ENCODE measurements at places on chromosomes 3 and 15.

DNA sequence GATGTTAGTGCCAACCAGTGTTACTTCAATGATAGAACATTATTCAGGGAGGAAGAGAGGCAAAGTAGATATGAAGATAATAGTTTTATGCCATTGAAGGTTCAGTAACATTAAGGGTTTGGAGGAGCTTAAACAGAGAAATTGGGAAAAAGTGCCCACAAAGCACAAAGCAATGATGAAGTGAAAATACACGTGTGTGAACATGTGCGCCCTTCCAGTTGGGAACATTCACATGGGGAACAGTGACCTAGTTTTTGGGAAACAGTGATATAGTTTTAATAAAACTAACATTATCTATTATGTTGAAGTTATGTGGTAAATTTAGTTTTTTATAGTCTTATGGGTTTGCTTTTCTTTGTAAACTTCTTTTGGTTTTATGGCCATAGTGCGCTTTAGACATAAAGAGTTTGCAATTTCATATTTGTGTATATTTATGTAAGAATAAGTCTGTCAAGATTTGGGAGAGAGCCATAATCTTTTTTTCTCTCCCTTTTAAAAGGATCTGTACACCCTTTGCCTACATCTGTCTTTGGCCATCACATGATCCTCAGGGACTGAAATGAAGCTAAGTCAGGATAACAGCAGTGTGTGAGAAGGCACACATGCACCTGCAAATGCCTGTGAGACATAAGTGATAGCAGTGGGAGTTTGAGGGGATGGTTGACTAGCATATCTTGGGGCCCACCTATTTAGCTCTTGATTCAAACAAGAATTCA, 450.3 kb upstream of the THRB start:
- DNase-seq = no peak

DNA sequence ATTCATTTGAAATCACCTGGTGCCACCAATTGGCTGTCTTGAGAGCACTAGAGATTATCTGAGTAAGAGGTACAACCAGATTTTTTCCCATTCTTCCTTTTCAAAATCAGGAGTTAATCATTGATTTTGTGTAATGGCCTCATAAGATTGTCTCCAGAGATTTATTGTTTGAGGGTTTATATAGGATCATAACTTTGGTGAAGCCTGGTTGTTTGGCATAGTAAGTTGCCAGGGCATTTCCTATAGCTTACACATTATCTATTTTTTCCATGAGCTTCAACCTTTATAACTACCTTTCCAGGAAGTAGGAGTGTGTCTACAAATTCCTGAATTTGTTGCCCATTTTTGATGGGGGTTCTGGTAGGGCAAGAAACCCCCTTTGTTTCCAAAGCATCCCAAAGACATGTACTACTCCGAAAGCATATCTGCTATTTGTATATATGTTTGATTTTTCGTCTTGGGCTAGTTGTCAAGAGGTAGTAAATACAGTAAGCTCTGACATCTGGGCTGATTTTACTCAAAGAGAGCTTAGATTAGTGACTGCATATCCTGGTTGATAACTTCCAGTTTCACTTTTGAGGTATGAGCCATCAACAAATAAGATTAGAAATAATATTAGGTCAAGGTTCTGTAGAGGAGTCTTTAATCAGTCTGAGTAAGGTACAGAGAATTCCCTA, 11.7 kb upstream of the PRR23B start:
- DNase-seq = no peak

- DNase-seq = no peak
These were observed 25.1 kb upstream of the GADL1 start for GRCh38 chr3:30919564-30919963.

DNA sequence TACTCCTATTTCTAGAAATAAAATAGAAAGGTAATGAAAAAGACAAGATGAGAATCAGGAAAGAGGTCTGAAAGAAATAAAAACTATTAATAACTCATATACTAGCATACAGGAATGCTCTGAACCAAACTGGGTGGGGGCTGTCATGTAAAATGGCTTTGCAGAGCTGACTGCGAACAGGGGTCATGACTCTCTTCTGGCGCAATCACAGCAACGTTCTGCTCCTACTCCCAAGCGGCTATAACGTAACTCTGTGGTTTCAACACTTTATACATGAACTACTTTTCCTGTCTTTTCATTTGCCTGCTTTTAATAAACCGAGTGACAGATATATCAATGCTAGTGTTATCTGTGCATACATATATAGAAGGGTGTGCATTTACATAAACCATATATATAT, 116.7 kb downstream of the DLG1 start:
- DNase-seq = no peak

GRCh38 chr3:24493746-24494617, 668 bp downstream of the THRB start:
- no peak for DNase-seq

GRCh38 chr15:99492716-99493115, 73.1 kb upstream of the MEF2A start:
- DNase-seq = no peak

DNA sequence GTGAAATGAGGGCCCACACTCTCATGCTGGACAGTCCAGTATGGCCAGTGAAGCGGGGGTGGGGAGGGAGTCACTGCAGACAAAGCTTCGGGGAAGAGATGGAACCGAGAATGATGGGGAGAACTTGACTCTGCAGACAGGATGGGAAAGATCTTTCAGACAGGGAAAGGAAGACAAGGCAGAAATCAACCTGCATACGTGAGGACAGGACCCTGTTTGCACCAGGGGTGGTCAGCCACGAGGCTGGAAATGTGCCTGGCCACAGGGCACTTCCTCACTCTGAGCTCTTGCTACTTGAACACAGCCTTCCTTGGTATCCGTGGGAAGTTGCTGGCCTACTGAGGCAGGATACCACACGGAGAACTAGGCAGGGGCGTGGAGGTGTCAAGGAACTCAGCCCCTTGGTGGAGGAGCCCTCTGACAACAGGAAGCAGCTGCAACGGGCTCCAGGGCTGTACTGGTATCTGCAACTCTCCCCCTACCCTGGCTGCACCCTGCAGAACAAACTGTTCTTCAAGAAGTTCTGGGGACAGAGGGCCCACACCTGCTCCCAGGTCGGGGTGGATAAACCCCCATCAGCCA, 9.3 kb upstream of the SRP14 start:
- DNase-seq = no peak

DNA sequence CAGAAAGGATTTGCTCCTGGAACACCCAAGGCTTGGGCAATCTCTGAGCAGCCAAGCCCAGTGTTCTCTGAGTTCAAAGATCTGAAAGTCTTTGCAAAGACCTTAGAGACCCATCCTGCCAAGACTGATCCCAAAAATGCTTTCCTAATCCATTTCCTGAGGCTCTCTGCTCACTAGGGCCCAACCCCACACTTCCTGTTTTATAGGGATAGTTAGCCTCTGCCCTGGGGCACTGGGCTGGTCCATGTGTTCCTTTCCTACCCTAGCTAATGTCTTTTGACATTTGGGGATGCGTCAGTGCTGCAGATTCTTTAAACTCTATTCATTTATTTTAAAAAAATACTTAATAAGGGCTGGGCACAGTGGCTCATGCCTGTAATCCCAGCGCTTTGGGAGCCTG, 372.7 kb downstream of the ROBO2 start:
- DNase-seq = no peak

- DNase-seq = no peak
These were observed 51.2 kb downstream of the ASB7 start for GRCh38 chr15:100653608-100654007.

DNA sequence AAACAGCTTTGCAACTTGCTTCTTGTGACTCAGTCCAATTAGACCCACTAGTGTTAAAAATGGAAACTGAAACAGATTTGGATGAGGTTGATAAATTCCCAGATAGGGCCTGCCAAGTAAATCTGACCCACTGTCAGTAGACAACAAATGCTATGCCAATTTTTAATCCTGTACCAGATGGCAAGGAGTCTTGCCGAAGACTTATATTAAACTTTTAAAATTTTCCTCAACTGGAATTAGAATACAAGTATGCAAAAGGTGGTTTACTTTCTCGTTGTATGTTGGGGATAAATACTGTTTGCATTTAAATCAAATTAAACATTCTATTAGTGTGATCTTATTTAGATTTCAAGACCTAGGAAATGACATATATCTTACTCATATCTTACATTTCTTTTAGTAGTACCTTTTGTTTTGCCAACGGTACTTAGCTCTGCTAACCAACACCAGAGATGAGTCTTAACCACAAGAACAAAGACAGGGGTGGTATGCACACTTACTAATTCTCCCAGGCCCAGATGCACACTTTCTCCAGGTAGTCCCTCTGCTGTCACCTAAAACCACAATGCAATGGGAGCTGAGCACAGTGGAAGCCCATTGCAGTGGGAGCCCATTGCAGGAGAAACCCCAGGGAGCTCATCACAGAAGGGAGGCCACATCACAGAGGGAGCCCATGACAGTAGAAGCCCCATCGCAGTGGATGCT, 77.8 kb downstream of the WWTR1 start:
- DNase-seq = no peak

DNA sequence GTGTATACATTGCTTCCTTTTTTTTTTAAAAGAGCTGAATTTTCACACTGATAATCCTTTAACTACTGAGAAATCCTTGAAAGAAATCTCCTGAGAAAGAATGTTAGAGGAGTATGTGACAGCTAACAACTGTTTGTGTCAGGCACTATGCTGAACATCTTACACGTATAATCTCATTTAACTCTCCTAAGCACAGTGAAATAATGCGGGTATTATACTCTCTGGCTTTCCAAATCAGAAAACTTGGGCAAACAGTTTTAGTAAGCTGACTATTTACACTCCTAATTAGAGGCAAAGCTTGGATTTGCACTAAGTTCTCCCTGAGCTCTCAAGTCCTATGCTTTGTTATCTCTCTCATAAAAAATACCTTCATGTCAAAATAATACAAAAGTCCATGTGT, 69.3 kb downstream of the SMARCC1 start:
- no peak for DNase-seq

DNA sequence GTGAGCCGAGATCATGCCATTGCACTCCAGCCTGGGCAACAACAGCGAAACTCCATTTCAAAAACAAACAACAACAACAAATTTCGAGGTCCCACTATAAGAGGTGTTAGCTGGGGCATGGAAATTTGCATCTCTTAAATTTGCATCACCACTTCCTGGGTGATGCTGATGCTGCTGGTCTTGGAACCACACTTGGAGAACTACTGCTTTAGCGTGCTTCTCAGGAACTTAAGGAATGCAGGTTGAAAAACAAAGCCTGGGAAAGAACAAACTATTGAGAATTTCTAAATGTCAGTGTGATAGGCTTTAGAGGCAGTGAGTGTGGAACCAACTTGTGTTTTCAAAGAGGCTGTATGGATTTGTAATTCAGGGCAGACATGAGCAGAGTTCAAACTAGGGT, 858.4 kb upstream of the ARPP21 start:
- no peak for DNase-seq

DNA sequence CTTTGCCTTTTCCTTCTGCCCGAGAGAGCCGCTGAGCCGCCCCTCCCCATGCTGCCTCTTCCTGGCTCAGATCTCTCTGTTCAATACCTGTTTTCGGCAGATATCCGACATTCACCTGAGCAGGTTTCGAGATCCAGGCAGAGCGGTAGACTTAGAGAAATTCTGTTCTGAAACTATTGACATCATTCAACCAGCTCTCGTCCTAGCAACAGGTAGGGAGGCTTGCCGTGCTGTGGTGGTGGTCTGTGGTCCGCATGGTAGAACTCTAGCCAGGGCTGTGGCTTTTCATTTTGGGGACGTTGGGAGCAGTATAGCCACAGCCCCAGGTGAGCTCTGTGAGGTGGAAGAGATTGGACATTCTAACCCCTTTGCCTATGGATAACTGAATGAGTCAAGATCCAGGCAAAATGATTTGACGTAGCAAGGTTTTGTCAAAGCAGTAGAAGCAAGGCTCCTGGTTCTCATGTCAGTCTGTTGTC, 810 bp downstream of the TMEM62 start:
- no peak for DNase-seq

- DNase-seq = no peak
These were observed 63.0 kb upstream of the TIMP4 start for GRCh38 chr3:12221663-12222062.

DNA sequence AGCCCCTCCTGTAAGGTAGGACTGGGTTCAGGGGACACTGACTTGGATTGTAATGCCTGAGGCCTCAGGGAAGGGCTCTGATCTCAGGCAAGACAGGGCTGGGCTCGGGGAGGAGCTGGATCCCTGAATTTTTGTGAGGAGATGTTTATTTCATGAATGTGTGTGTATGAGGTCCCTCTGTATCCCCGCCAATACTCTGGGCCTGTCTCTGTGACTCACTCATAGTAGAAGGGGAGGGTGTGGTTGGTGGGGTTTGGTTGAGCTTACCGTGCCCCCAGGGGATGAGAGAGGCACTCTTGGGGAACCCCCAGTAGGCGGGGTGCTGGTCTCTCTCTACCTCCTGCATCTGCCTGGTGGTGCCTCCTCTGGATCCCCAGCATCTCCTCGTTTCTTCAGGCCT, 28.1 kb downstream of the RPSA start:
- no peak for DNase-seq

DNA sequence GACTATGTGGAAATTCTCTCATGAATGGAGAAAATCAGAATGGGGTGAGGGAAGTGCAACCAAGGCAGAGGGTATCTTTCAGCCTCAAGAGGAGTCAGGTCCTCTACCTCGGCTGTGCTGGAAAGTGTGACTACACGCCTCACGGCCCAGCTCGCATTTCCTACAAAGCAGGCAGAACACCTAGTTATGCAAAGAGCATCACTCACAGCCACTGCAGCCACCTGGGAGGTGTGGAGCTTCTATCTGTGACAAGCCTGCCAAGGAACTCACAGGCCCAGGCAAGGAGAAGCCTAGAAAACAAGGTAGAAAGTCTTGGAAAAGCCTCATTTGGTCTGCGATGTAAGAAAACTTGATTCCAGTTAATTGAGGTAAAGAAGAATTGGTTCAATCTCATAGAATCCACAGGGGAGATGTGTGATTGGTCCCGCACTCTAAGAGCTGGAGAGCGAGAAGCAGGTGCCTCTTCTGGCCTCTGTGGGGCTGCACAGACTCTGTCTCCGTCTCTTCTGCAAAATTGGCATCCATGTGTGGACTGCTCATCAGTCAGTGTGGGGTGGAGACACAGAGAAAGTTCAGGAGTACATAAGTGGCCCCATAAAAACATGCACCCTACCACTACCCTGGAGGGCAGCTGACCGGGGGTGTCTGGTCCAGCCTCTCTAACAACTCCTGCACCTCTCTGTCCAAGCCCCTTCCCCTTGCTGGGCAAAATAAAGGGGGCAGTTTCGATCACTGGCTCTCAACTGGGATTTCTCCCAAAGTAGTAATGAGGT, 76.8 kb downstream of the TAMM41 start:
- no peak for DNase-seq

- no peak for DNase-seq
These were observed 40.3 kb upstream of the BNC1 start for GRCh38 chr15:83324799-83325198.

GRCh38 chr3:150248116-150248887, 159.8 kb upstream of the TSC22D2 start:
- DNase-seq = no peak

Data from stimulated activated CD8-positive, alpha-beta memory T cell treated with anti-CD3 and anti-CD28 coated beads, Interleukin-4, amount 100 ng/mL, for 4 hours (primary cell).